ENCODE measurements at places on chromosomes 3 and 15.

DNA sequence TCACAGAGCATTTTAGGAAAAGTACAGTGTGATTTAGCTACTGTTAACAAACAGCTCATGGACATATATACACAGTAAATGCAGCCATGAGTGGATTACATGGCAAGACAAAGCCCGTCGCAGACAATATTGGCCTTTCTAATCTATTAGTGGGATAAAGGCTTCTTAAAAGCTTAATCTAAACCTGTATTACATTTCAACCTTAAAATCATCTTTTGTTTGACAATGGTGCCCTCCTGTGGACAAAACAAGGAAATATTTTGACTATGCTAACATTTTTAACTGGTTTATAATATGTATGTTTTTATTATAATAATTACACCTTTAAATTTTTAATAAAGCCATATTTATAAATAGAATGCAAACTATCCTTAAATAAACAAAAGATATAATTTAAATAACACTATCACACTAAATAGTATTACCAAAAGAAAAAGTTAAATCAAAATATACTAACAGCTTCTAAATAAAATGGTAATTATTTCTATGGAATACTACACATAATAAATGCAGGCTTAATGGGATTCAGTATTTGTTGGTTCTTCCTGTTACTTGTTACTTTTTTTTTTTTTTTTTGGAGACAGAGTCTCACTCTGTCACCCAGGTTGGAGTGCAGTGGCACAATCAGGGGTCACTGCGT, 38.6 kb downstream of the TAFA4 start:
- DNase-seq: no peak

- no peak for DNase-seq
Observed at GRCh38 chr3:62376454-62376720, 3.0 kb upstream of the FEZF2 start.

- DNase-seq: no peak
Observed at GRCh38 chr3:127013758-127014535, 31.0 kb downstream of the PLXNA1 start.

DNA sequence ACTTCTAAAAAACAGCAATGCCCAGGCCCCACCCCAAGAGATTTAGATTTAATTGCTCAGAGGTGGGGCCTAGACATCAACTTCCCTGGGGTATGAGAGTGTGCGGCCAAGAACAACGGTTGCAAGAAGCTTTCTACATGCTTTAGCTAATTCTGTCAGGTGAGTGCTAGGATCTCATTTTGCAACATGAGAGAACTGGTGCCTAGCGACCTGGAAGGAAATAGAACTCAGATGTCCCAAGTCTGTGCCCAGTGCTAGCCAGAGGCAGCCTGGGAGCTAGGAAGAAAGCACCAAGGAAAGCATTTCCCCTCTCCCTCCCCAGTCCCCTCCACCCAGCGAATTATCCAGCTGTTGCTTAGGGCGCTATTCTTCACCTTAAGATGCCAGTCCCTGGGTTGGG, 22.9 kb upstream of the HRH1 start:
- no peak for DNase-seq

DNA sequence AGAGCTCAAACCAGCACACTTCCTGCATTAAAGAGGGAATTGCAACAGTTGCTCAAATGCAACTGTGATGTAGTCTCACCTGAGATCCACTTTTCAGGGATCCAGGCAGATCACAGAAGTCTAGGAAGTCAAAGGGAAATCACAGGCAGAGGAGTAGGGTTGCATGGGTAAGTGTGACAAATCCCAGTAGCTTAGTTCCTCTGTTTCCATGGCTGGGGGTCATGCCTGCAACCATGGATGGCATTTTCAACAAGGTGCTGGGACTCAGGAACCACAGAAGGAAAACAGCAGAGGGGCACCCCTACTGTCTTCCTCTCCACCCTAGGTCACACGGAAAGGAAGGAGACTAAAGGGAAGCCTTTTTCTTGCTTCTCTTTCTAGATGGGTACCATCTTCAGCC, 36.5 kb upstream of the ARNT2 start:
- no peak for DNase-seq
